ENCODE measurements at places on chromosomes 1 and 21.
A peak's percentile ranks its signal among the peaks of the same experiment; 100 is the strongest.

DNA sequence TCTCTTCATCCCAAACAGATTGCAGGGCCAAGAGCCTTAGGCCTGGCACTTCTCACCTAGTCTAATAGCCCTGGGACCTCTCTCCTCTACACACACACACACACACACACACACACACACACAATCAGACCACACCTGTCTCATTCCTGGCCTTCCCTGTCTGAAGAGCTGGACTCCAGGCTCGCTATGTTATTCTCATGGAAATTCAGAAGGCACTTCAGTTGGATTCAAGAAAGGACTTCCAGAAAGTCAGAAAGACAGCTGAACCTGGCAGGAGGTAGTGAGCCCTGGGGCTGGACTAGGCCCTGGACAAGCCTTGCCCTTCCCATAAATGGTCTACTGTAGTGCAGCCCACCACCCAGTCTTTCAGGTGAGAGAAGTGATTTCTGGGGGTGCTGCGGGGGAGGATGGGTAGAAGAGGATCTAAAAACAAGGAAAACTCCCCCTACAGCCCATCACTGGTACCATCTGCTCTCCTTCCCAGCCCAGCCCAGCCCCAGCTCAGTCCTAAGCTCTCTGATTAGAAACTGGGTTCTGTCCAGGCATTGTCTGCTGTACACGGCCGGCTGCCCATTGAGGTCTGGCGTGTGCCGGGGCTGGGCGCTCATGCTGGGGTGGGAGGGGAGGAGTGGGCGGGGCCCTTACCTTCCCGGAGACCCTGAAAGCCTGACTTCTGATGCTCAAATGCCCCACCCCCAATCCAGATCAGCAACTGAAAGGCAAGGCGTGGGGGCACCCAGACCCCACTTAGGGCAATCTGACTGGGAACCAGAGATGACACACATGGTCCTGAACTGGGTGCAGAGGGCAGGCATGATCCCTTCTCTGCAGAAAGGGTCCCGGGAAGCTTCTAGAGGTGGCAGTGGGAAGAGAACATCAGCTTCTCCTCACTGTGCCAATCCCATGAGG lies 2.5 kb downstream of the KIF21B start:
- DNase-seq = no peak

GRCh38 chr1:22177354-22178003 lies 34.6 kb upstream of the WNT4 start:
- DNase-seq = no peak

GRCh38 chr1:24705260-24706073 lies 39.8 kb upstream of the CLIC4 start:
- no peak for DNase-seq

DNA sequence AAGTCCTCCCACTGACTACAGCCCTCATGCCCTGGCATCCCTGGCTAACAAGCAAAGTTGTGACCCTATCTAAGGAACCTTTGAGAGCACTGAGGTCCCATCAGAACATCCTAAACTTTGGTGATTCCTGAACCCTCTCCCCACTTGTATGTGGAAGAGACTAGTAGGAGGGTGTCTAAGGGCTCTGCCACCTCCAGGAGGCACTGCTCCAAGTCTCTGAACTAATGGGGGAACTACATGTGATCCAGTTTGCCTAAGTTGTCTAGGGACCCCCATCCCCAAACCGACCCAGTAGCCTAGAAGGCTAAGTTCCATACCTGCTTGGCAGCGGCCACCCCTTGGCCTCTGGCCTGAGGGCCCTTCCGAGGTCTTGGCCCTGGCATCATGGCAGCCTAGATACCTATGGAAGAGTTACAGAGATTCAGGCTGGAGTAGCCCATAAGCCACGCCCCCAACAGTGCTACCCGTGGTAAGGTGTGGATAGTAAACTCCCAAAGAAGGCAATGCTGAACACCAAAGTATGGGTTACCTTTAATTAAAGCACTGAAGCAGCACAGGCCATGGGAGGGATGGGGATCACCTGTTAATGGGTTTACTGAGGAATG lies 1.7 kb downstream of the CC2D1B start:
- no peak for DNase-seq

- no peak for DNase-seq
Observed at GRCh38 chr1:76176000-76176399, 101.5 kb downstream of the ST6GALNAC3 start.

DNA sequence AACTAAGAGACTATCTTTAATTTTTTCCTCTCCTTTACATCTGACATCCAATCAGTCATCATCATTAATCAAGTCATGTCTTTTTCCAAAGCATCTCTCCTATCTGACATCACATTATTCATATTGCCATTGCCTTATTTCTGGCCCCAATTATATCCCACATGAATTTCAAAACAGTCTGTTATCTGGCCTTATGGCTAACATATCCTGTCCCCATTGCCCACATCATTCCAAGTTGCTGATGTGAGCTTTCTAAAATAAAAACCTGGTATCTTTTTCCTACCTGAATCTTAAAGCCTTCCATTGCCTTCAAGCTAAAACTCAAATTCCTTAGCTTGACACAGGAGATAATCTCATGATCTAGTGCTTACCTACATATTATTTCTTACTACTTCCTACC lies 283.9 kb downstream of the LRRC40 start:
- DNase-seq = no peak

GRCh38 chr1:181798191-181798926 lies 263.2 kb downstream of the ZNF648 start:
- no peak for DNase-seq

DNA sequence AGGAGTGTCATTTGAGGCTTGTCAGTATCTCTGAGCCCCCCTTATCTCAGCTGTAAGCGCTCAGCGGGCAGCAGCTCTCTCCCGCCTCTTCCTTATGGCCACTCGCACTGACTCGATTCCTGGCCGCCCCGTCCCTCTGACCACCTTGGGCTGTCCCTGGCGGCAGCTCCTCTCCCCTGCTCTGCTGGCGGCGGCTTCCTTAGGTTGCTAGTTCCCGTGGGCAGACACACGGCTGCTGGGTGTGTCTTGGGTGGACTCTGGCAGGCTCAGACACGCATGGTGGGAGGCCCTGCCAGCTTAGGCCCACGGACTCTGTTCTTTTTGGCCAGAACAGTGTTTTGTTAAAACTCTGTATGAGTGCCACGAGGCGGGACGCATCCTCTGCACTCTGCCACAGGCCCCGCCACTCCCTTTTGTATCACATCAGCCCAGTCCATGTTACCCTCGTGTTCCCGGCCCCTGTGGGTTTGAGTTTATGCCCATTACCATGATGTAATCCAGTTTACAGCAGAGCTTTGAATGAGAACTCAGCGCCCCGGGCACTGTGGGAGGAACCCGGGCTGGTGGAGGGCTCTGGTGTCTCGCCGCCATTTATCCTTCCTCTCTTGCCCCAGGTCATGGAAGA lies 45.9 kb downstream of the COQ8A start:
- no peak for DNase-seq

DNA sequence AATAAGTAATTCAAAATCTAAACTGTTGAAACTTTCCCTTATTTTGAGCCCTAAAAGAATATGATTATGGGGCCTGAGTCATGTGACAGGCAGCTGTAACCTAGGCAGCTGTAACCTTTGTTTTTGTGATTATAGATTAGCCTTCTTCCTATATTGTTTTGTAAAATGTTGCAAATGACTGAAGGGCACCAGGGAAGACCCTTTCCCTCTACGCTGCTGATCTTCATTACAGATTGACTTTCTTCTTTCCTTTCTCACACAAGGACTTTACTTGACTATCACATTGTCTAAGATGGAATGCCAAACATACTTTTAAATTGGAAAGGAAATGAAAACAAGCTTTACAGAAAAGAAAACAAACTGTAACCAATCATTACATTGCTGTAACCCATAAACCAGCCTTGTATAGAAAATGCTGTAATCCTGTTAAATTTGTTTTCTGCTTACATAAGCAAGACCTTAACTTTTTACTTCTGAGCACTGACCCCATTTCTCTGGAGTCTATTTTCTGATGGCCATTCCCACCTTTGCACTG lies 242.2 kb downstream of the RGS7 start:
- DNase-seq = no peak

DNA sequence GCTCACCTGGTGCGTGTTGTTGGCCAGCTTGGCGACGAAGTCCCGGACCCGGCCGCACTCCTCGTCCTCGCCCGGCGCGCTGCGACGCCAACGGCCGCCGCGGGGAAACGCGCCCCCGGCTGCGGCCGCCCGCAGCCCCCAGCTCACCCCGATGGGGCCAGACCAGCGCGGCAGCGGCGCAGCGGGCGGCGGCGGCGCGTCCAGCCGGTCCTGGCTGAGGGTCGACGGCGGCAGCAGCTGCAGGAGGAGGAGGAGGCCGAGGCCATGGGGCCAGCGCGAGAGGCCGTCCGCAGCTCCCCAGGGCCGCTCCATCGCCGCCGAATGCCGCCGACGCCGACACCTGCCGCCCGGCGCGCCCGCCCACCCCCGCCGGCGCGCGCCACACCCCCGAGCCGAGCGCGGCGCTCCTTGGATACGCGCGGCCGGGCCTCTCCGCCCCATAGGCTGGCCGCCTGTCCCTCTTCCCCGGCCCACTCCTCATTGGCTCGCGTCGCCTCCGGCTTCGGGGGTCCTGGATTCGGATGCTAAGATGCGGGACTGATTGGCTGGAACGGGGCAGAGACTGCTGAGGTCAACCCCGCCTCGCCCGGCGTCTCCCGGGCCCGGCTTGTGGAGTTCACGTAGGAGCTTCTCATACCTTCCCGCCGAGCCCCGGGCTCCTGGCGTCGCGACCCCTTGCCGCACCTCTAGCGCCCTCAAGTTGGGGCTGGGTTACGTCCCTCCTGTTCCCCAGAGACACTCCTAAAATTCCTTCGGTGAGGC lies at the start of gene SORT1:
Gene SORT1, minus strand, starts transcription at position 338 of the 762 bp plus-strand sequence. Its CDS starts 26 bp downstream, at position 312.
- peak; percentile 51 for DNase-seq

- no peak for DNase-seq
Observed at GRCh38 chr21:46000731-46001641, 19.4 kb downstream of the COL6A1 start.

GRCh38 chr1:95057351-95057750 lies 15.4 kb downstream of the ALG14 start:
- no peak for DNase-seq

DNA sequence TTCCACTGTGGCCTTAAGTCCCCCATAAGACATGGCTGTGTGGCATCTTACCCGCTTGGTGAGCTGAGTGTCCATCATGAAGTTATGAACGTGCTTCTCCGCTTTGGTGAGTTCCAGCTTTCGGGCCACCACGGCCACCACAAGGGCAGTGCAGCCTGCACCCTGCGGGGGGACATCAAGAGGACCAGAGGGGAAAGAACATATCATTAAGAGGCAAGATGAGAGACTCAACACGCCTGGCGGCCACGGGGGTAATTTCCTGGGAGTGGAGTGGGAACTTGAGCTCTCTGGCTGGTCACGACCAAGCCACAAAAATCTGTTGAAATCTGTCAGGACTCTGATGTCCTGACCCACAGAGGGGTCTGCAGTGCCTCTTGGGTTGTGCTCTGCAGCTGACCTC lies 117.9 kb upstream of the ADAR start:
- no peak for DNase-seq

- DNase-seq = no peak
Observed at GRCh38 chr1:83555871-83556270, 443.1 kb downstream of the TTLL7 start.

DNA sequence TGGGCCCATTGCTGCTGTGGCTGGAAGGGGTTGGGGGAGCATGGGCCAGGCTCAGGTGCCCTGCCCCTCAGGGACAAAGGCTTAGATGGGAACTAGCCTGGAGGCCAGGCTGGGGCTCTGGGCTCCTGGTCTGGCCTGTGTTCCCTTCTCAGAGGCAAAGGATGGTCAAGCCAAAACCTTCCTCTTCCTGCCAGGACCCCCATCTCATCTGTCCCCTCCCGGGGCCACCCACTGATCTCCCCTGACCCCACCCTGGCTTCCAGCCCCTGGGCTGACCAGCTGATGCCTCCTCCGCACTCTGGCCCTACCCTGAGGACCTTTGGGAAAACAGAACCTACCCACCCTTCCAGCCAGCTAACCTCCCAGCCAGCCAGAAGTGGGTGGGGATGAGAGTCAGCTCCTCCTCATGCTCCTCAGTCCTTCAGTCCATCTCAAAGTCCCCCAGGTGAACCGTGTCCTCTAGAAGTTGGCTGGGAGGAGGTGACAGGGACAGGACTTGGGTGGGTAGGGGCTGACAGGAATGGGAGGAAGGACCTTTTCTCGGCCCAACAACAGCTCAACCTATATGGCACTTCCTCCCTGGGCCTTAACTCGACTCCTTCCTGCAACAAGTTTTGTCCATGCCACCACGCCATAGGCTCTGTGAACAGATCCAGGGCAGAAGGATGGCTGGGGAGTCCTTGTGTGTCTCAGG lies 7.5 kb downstream of the PEAR1 start:
- no peak for DNase-seq

- no peak for DNase-seq
Observed at GRCh38 chr1:40404670-40405462, 31.3 kb downstream of the SMAP2 start.

GRCh38 chr1:2472561-2473177 lies 3.4 kb upstream of the PLCH2 start:
- no peak for DNase-seq

DNA sequence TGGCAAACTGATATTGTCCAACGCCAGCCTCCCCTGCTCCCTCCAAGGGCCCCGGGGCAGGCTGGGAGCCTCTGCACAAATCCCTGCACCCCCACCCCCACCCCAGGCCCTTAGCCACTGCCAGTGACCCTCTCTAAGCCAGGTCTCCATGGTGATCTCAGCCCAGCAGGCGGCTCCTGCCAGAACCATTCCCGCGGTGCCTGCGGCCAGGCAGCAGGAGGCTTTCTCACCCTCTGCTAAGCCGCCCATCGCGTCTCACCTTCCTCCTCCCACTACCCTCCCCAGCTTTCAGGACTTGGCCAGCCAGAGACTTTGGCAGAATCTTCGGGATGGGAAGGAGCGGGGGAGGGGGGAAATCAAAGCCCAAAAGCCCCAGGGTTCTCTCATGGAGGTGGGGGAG lies 46.8 kb upstream of the WASF2 start:
- no peak for DNase-seq

DNA sequence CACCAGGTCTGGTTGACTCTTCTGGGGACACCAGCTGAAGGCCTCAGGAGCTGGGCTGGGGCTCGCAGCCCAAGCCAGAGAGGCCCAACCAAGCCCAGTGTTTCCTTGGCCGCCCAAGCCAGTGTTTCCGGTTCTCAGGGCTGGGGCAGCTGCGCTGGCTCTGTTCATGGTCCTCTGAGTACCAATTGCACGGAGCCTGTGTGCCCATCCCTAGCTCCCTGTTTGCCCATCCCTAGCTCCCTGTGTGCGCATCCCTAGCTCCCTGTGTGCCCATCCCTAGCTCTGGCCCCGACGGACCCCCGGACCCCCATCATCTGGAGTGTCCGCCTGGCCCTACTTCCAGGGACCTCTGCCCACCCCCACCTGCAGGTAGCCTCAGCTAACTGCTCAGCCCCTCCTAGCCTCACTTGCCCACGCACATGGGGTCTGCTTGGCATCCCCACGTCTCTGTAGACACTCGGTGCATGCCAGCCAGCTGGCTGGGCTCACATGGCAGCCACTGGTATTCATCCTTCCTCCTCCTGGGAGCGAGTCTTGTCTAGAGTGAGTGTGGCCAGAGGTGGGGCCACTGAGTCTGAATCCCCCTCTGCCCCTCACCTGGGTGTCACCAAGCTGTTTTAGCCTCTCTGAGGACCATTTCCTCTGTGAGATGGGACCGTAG lies 64.0 kb downstream of the WNT9A start:
- no peak for DNase-seq

All from stimulated activated CD8-positive, alpha-beta memory T cell treated with anti-CD3 and anti-CD28 coated beads, Interleukin-12 subunit alpha, Interleukin-12 subunit beta, amount 100 ng/mL, for 4 hours (primary cell).